ENCODE measurements at places on chromosomes 4 and X.

- DNase-seq: no peak
Observed at GRCh38 chr4:139921429-139922184, 232.4 kb downstream of the MAML3 start.

DNA sequence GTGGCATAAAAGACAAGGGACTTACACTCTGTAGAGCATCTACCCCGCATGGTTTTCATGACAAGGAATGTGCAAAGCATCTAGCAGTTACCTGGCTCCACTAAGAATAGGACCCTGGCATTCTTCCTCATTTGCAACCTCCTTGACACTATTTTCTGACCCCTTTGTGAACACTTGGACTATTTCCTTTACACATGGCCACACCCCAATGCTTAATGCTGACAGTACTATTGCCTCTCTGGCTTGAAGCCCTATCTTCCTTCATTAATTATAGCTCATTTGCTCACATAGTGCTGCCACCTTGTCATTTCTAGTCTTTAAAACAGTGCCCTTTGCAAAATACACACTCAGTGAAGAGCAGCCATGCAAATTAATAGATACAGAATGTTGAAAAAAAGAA is 226.3 kb upstream of the VCX3A start:
- DNase-seq: no peak

DNA sequence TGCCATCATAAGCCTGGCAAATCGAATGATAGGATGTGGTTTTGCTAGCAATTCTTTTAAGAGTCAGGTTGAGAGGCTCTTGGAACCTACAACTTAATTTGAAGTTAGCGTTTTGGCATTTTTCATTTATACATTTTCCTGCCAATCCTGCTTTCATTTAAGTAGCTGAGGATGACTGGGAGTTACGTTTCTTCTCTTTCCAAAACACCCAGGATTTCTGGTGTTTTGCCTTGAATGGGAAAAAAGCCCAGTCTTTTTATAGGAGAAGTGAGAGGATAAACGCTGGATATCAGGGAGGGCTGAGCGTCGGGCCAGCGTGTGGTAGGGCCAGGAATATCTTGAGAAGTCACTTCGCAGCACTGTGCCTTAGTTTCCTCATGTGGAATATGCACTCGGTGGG is 174.2 kb upstream of the HAND2 start:
- DNase-seq: no peak

DNA sequence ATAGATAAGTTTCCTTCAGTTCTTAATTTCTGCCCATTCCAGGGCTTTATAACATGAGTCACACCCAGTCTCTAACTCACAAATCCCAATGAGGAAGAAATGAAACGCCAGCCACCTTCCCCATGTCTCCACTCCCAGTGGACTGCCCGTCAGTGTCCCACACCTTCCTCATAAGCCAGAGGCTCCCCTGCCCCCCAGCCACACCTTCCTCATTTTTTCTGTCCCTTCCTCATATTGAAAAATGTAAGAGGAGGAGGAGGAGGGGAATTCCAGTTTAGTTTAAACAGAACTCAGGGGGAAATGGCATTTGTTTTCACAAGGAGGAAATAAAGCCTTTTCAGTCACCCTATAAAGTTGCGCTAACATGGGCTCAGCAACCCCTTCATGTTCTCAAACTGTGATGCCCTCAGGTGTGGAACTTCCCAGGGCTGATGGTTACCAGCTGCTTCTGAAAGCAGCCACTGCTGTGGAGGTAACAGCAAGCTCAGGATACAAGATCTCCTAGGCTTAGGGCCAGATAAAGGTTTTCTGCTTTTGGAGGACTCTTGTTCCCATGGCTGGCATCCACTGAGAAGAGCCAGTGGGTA is 97.8 kb downstream of the PARM1 start:
- DNase-seq: no peak

GRCh38 chrX:153673428-153674218 is at the start of gene PNCK:
PNCK (minus strand) TSS chrX:153673813; CDS start chrX:153673076, 737 bp downstream.
- no peak for DNase-seq

GRCh38 chr4:25551605-25552004 is 104.0 kb upstream of the SLC34A2 start:
- no peak for DNase-seq

DNA sequence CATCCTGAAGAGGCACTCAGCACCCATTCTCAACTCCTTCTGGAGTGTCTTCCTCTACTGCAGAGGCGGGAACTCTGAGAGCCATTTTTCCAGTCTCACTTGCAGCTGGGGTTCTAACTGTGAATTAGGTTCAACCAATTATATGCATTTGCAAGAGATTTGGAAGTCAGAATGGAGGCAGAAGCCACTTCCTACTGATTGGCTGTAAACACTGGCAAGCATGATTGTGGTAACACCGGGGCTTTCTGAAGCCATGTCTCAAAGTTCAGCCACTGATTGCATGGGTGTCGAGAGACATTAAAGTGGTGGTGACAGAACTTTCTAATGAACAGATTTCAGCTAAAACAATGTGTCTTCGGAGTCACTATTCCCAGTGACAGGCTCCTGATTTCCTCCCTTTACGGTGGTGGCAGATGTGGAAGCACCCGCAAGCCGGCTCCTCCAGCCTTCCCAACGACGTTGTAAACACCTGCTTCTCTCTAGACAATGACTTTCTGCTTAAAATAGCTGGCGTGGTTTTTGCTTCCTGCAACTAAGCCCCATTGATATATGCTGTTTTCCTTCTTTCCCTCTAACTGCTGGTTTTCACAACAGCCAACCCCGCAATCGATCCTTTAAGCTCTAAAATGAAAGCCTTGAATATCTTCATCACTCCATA is 92.0 kb downstream of the IRF2 start:
- DNase-seq: no peak

GRCh38 chr4:72899214-72899613 is 170.3 kb downstream of the COX18 start:
- DNase-seq: no peak

- no peak for DNase-seq
Observed at GRCh38 chrX:107429090-107429489, 20.4 kb upstream of the FRMPD3 start.
